RPMI7951 (cell line): ENCODE measurements at places on chromosomes 16 and 17. TPM values are rescaled to one million over a fixed set of nuclear protein-coding genes. Genes with fewer than 3 reads are reported as not detected.

GAST gene
- total RNA-seq = not detected in 2 replicates

GRCh38 chr16:88014252-88014781 is 63.1 kb downstream of the BANP start:
- no peak for DNase-seq

GRCh38 chr16:17368951-17369350 is 101.8 kb downstream of the XYLT1 start:
- no peak for DNase-seq

GRCh38 chr17:31418773-31419350 is 27.4 kb downstream of the RAB11FIP4 start:
- no peak for DNase-seq

HS3ST4 gene
- total RNA-seq = not detected in 2 replicates

GINS3 gene
- total RNA-seq = 17.3 and 18.4 TPM in 2 replicates

GRCh38 chr16:51592001-51592501 is 441.0 kb upstream of the SALL1 start:
- DNase-seq = no peak

CACNG4 gene
- 0.12 TPM in 1 of 2 replicates, not detected in the other for total RNA-seq

DNA sequence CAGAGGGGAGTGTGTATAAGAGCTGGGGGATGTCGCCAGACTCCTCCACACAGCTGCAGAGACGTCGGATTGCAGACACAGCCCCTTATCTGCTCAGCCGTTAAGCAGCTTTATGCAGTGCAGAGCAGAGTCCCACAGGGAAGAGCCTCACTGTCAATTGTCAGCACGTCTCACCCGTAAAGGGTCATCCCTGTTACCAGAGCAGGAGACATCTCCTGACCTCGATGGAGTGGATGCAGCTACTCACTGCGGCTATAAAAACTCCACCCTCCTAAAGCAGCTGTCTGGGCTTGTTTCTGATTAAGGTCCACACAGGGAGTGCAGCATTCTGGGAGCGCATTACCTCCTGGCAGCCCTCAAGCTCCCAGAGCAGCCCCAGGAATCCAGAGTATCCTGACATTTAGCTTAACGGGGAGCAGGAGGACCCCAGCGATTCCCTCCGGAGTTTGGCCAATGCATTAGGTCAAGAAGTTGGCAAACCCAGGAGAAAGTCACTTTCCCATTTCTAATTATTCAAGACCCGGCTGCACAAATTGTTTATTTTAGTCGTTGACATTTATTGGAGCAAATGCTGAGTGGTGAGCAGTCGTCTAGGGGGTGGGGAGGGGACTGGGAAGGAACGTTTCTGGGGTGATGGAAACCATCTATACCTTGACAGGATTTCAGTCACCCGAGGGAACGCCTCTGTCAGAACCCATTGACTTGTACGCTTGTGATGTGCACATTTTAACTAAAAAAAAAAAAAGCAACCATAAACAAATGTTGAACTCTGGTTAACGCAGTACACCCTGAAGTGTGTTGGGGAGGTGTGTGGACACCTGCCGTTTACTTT is 100.0 kb upstream of the ZNF469 start:
- DNase-seq = no peak

- DNase-seq = no peak
Observed at GRCh38 chr17:63332286-63332685, 113.8 kb downstream of the CYB561 start.

NLGN2 gene
- 3.7 and 4.2 TPM in 2 replicates for total RNA-seq

GRCh38 chr16:2489581-2489980 is 14.7 kb downstream of the TBC1D24 start:
- DNase-seq = no peak

DNA sequence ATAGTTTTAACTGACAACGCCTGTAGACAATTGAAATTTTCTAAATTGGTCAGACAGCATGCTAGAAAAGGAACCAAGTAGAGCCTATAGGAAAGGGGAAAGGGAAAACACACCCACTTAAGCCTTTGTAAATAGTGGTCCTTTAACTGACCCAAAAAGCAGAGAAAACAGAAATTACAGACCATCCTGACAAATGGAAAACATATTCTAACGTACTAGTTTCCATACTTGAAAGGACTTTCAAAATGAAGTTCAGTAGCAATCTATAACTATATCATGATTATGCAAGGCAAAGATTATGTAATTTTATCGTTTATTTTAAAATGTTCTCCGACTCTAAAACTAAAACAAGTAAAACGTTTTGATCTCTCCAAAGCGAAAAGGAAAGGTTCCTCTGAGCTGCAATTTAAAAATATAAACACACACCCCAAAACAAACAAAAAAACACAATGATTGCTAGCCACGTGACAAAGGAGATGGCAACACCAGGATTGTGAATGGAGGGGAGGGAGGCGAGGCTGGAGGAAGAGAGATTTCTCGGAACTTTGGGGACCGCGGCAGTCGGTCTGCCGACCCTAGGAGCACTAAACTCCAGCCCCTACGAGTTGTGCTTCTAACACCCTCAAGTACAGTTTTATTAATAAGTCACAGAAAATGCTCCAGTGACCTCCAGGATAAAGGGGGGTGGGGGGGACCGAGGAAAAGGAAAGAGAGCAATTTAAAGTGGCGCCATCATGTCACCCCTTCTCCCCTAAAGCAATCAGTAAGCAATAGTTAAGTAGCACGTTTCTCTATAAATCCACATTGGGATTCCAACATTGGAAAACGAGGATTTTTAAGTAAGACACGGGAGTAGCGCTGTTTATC is 1.7 kb downstream of the KANSL1 start:
- peak; percentile 11 for DNase-seq

DNA sequence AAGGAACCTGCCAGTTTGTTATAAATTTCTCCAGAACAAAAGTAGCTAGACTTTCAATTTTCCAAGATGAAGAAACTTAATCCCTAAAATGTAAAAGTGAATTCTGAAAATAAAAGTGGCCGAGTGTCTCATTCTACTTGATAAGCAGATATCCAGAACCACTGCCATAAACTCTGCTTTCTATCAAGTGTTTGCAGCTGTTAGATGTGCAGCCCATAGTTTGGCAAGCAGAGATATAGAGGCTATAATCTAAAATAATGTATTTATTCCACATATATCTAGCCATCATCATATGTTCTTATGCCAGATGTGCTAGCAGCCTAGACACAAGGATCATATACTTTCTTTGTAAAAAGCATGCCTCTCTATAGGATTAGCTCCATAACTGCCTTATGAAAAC is 14.7 kb upstream of the FBXL20 start:
- DNase-seq = no peak

- peak; percentile 90 for DNase-seq
Observed at GRCh38 chr16:86772671-86773353, 194.5 kb downstream of the FOXL1 start.

OR1F1 gene
- total RNA-seq = 0.36 TPM in 1 of 2 replicates, not detected in the other

GRCh38 chr16:85211271-85211801 is 99.1 kb upstream of the CIBAR2 start:
- DNase-seq = peak; percentile 34

GRCh38 chr16:16155234-16155633 is 68.1 kb downstream of the ABCC6 start:
- DNase-seq = no peak

DNA sequence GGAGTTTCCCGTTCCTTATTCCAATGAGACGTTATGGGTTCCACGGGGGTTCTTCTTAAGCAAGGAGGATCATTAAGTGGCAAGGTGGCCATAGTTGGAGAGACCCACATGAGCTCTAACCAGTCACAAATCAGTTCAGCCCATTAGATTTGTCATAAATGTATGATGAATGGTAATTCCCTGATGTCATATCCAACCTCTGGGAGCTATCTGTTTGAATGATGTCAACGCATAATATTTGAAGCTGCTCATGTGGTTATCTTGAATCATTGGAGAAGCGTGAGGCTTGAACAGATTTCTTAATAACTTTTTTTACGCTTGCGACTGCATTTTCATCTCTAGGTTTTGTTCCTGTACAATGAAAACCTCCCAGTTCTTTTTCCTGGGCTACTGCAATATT is 270.4 kb upstream of the EEF2KMT start:
- DNase-seq = no peak

KRTAP2-3 gene
- total RNA-seq = not detected in 2 replicates

NOG gene
- 0.12 TPM in 1 of 2 replicates, not detected in the other for total RNA-seq

GRCh38 chr17:45036691-45037090 is 14.7 kb downstream of the DCAKD start:
- no peak for DNase-seq

NPIPB13 gene
- 0.12 and 0.29 TPM in 2 replicates for total RNA-seq

DNA sequence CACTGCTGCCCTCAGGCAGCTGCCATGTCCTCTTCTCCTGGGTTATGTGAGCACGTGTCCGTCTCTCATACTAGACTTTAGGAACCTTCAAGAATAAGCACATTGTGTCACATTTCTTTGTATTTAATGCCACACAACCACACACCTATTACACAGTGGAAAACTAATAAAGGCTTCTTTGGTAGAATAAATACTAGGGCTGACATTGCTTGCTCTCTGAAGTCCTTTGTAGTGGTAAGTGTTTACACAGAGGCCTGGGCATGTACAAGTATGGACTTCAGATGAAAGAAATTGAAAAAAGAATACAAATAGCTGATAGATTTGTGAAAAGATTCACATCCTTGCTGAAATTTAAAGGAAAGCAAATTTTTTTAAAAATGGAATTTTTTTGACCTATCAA is 188.1 kb upstream of the CCL2 start:
- DNase-seq = no peak

DNA sequence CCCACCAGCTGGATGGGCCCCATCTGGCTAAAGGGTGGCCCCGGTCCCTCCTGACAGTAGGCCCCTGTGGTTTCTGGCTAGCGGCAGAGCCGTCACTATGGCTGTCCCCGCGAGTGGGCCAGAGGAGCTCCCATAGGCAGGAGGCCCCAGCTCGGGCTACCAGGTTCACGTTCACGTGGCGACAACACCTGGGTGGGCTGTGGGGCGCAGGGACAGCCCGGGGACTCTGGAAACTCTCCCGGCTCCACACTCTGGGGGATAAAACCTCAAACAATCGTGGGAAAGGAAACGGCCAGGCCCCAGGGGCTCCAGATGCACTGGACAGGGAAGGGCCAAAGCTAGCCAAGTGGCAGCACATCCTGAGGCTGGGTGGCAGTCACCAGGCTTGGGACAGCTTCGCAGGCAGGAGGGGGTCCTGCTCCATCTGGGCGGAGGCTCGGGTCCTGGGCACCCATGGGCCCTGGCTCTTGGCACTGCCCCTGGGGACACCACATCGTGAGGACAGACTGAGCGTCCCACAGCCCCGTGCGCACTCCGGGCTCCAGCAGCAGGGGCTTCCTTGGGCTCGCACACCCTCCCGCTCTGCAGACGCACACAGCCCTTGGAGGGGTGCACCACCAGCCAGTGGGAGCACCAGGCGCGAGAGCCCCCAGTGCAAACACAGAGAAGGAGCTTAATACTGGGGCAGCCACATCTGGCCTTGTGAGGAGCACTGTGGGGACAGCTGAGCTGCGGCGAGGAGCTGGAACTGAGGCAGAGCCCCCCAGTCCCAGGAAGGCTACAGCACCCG is 4.4 kb downstream of the RNF166 start:
- no peak for DNase-seq

GRCh38 chr16:84239909-84240308 is at the start of gene KCNG4:
TSS of gene KCNG4 (minus strand) at chr16:84240012. CDS start at chr16:84237485, 2,527 bp downstream.
- DNase-seq = no peak

VTN gene
- total RNA-seq = 0.10 and 0.60 TPM in 2 replicates

GRCh38 chr17:63405741-63406261 is 40.3 kb downstream of the CYB561 start:
- peak; percentile 71 for DNase-seq

- peak; percentile 79 for DNase-seq
Observed at GRCh38 chr17:32486111-32486700, 587 bp upstream of the CDK5R1 start.
